ENCODE measurements at places on chromosomes 13 and 19.

- peak; percentile 92 for DNase-seq
Observed at GRCh38 chr13:46622630-46623256, 69.8 kb downstream of the LRCH1 start.

- DNase-seq: no peak
Observed at GRCh38 chr19:40241125-40241808, 14.8 kb upstream of the CCNP start.

DNA sequence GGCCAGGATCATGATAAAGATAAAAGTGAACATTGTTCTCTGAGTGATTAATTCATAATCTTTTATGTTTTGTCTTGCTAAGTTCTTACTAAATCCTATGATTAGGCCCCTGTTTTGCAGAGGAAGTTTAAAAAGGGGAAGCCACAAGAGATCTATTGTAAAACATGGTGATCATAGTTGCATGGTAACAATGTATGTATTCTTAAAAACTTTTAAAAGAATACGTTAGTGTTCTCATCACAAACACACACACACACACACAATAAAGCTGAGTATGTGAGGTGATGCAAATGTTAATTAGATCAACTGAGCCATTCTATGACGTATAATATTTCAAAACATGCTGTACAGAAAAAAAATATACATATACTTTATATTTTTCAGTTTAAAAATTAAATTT is 51.2 kb downstream of the MBD3L2B start:
- DNase-seq: no peak

DNA sequence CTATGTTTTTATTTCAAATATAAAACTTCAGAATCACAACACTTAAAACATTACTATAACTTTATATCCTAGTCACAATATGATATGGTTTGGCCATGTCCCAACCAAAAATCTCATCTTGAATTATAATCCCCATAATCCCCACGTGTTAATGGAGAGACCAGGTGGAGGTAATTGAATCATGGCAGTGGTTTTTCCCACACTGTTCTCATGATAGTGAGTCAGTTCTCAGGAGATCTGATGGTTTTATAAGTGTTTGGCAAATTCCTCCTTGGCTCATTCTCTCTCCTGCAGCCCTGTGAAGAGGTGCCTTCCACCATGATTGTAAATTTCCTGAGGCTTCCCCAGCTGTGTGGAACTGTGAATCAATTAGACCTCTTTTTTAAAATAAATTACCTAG is 307.6 kb downstream of the SPRY2 start:
- DNase-seq: no peak

DNA sequence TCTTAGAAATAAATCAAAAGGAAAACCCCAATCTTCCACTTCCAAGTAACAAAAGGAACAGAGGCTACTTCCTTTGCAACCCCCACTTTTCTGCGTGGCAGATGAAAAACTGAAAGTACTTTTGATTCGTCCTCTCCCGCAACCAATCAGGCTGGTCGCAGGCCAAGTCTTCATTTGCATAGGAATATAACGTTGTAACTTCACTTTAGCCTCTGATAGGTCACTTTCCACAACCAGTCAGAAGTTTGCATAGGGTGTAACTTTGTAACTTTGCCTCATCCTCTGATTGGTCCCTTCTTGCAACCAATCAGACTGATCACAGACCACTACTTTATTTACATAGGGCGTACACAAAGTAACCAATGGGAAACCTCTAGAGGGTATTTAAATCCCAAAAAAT is 37.2 kb downstream of the TGDS start:
- no peak for DNase-seq

DNA sequence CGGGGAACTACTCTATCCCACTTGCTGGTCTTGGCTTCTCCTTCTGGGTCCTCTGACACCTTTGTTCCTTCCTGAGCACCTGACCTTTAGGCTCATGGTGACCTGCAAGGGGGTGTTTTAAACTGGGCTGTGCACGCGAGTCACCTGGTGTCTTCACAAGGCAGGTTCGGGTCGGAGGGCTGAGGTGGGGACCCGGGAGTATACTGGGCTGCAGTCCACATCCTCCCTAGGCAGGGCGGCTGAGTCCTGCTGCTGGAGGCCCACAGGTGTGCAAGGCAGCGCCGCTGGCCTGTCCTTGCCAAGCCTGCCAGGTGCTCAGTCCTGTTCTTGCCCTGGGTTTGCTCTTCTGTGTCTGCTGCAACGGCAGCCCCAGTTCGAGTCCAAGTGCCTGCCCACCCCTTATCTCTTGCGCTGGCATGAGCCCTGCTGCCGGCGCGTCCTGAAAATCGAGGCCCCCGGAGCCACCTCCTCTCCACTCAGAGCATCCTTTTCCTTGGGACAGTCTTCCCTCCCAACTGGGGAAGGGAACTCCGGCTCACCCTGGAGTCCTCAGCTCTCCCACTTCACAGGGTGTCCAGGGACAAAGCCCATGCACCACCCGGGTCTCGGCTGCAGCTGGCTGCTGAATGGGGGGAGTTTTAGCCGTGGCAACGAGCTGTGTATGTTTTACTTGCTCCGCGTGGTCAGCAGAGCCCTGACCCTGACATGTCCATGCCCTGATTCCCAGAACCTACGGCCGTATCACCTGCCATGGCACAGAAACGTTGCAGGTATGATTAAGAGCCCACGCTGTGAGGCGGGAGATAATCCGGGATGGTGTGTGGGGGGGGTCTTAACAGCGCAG is 193.5 kb downstream of the TEX29 start:
- no peak for DNase-seq

DNA sequence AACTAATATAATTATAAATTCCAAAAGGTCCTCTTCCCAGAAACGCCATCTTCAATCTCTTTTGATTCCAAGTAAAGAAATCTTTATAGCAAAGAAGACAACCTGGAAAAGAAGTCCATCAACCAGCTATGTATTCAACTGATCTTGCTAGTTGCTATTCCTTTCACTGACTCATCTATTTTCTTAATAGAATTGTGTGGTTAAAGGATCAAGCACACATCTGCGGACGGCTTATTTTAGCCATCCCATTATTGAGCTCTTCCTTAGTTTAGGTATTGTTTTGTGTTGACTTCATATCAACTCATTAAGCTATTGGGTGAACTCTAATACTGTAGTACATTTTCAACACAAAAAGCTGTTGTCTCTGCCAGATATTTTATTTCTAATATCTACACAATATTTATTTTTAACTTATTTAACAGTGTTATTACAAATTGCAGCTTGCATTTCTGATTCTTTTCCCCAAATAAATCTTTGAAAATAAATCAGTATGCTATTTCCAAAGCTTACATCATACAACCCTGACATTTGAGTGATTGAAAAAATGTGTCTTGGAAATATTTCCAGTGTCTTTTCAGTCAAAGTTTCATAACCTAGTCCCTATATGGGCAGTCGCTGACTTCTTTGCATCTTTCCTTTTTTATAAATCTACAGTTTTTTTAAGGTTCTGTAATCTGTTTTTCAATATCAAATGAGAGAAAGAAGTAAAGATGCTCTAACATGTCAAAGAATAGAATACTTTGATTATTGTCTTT is 158.8 kb upstream of the SPRY2 start:
- no peak for DNase-seq

DNA sequence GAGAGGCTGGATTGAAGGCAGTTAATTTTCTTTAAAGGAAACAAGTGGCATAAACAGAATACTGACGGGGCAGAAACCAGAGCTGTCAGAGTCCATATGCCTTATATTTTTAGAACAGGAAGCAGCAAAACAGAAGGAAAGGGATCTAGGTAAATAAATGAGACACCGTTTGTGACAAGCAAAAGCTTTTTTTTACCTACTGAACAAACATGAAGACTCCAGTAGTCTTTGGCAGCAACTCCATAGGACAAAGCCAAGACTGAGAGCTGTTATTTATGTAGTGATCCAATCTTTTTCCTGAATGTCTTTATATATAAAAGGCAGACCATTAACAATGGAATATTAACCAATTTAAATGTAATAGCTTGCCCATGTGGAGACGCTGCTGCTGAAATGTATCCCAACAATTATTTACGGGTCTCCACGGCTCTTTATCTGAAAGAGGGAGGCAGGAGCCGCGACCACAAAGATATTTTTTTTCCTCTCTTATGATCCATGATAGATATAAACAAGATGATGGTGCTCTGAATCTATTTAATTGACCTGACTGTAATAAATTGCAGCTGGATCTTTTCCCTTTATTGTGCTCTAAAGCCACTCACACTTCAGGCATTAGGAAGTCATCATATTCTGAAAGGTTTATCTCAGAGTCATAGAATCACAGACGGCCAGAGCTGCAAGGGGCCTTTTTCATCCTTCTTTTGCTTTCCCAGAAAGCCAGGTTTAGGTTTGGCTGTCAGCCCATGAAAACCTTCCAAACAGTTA is 687.8 kb downstream of the EFNB2 start:
- DNase-seq: no peak

DNA sequence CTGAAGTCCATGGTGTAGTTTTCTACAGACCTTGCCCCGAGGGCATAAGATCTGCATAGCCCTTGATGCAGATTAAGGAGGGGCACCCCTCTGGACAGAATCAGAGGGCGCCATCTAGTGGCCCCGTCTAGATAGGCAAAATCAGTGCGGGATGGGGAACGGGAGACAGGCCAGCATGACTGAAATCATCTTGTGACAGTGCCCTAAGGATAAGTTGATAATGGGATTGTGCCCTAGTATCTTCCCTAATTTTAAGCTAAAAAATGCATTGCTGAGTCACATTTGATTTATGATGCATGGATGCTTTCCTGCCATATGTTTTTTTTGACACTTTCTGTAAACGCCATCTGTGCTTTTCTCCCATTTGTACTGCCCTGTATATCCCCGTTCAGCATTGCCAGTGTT is 19.0 kb upstream of the GPI start:
- peak; percentile 50 for DNase-seq

- peak; percentile 0 for DNase-seq
Observed at GRCh38 chr13:46321494-46322225, 65.4 kb downstream of the RUBCNL start.

DNA sequence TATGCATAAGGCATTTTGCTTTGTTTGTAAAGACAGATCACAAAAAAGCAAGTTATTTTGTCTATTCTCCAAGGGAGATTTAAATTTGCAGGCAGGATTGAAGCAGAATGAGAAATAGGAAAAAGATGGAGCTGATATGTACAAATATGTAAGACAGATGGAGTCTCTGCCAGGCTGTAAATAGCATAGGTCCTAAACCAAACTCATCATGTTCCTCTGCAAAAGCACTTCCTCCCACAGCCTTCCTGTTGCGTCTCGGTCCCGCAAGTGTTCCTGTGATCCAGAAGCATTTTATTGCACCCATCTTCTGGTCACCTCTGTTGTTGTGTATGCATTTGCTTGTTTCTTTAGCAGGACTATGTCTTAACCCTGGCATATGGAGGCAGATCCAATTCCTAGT is 95.7 kb upstream of the CLDN10 start:
- no peak for DNase-seq

GRCh38 chr19:40623403-40624251 is 22.5 kb downstream of the LTBP4 start:
- DNase-seq: no peak

GRCh38 chr19:13965926-13966683 is 13.8 kb downstream of the DCAF15 start:
- no peak for DNase-seq

- no peak for DNase-seq
Observed at GRCh38 chr19:14019100-14019499, 8.8 kb upstream of the RLN3 start.

GRCh38 chr13:23157781-23158180 is 23.0 kb upstream of the SGCG start:
- DNase-seq: no peak

GRCh38 chr19:11405846-11406643 is 13.1 kb downstream of the RGL3 start:
- no peak for DNase-seq

DNA sequence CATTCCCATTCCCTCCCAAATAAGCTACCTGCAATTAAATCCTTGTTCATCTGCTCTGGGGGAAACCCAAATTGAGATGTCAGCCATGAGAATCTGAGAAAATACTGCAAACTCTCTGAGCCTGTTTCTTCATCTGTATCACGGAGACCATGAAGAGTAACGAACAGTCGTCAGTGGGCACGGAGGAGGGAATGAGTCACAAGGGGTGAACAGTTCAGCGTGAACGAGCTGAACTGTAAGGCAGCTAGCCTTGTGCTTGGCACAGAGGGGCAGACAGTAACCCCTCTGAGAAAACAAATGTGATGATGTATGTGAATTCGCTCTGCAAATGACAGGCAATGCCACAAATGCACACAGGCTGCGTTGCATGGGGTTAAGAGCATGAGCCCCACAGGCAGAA is 288.7 kb downstream of the FOXO1 start:
- no peak for DNase-seq

DNA sequence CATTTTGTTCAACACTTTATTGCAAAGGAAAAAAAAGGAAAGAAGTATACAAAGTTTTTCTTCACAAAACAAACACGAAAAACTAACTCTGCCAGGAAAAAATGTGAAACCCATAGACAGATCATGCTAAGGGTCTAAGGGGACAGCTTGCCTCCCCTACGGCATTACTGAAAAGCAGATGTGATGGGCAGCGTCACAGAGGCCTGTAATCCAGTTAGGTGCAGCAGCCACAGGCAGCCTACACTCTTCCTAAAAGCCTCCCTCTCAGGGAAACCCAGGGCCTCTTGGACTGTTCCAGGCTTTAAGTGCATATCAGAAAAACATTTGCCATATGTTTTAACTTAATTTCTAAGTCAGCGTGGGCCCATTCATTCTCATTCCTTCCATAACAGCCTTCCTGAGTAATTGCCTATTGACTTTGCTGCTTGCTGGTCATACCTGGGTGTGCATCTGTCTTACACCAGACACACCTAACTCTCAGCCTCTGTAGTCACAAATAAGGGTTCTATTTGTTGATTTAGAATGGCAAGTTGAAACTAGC is 135.7 kb upstream of the SERP2 start:
- DNase-seq: no peak

DNA sequence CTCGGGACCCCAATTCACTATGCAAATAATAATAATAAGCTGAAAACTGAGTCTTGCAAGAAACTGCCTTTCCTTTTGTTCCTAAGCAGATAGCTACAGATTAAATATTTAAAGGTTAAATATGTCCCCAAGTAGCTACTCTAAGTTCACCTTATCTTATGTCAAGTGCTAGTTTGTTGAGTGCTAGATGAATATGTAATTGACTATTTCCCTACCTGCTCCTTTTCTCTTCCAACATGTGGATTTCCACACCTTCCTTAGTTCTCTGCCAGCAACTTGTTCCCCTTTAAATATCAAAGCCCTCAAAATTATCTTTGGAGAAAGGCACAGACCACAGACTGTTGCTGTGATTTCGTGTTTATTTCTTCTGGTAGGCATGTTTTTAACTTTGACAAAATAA is 709.2 kb upstream of the SLITRK1 start:
- DNase-seq: no peak

DNA sequence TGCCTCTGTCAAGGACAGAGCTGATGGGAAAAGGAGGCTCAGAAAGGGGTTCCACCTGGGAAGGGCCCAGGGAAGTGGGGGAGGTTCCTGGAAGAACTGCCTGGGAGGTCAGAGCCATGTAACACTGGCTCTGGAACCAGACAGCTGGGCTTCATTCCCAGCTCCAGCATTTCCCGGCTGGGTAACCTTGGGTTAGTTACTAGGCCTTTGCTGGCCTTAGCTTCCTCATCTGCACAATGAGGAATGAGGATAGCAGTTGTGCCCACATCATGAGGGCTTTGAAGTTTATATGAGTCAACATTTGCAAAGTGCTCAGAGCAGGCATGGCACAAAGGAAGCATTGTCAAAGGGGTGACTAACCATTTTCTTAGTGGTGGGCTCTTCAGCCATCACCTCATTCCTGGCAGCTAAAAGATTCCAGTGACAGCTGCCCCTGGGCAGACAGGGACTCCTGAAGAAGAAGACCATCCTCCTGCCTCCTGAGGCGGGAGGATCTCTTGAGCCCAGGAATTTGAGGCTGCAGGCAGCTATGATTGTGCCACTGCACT is 1.7 kb upstream of the DNAJB1 start:
- no peak for DNase-seq
